MCF 10A (cell line): ENCODE measurements at places on chromosomes 3 and 15.

DNA sequence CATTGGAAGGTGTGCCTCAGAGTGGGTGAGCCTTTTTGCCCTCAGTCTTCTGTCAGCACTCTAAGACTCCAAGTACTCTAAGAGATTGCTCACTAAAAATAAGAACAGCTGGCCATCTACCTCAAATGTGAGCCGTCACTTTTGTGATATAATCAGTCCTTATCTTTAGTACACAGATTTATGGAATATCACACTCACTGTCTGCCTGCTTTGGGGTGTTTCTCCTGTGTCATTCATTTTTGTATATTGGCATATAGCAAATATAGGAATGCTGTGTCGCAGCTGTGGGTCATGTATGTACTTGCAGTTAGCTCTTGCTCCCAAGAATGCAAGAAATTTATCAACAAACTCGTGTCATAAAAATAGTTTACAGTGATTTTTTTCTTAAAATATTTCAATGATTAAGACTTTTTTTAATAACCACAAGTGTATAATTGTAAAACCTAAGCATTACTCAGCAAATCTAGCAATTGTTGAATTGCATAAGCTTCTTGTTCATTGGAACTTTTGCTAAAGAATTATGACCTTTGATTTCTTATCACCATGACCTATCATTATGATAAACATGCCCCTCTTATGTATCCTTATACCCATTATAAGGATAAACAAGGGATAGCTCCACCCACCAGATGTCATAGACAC, 18.8 kb downstream of the SETD5 start:
- DNase-seq, result no peak

DNA sequence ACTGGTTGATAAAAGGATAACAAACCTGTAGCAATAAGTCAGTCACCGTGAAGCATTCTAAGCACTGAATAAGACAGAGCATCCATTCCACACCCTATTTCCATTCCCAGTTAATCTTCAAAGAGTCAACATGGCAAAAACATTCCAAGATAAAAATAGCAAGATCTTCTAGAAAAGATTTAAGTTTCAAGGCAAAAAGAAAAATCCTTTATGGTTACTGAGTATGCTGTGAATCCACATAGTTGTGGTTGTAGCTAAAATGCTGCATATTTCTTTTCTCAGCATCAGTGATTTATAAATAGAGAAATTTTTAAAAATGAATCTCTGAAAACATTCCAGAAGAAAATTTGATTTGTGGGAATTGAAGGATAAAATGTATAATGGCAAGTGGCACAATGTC, 21.1 kb downstream of the GAP43 start:
- no peak for DNase-seq

- peak; percentile 93 for DNase-seq
Measured at GRCh38 chr3:141370065-141370533, 1.8 kb downstream of the ZBTB38 start.

GRCh38 chr3:172627057-172627809, 83.6 kb downstream of the NCEH1 start:
- DNase-seq, result peak; percentile 59

- DNase-seq, result no peak
Measured at GRCh38 chr3:54785976-54786375, 141.9 kb downstream of the LRTM1 start.

GRCh38 chr3:173976281-173976680, 578.7 kb downstream of the NLGN1 start:
- DNase-seq, result no peak

- DNase-seq, result no peak
Measured at GRCh38 chr3:170640737-170641171, 54.9 kb upstream of the SLC7A14 start.

DNA sequence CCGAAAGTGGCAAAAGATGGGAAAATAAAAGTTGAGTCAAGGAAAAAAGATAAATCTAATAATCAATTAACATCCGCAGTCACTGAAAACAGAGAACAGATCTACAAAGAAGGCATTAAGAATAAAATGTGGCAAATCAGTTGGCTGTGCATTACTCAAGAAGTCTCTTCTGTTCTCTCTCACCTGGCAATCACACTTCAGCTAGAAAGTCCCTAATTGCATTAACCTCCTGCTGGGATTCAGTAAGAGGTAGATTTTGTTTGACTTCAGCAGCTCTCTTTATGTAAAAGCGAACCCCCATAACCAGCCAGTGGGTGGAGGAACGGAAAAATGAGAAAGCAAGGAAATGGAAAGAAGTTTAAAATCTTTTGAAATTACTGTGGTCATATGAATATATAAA, 94.7 kb upstream of the PLXND1 start:
- DNase-seq, result no peak

- no peak for DNase-seq
Measured at GRCh38 chr3:53287131-53287629, 31.4 kb upstream of the TKT start.

GRCh38 chr3:100697723-100698285, 11.5 kb upstream of the TFG start:
- DNase-seq, result no peak

DNA sequence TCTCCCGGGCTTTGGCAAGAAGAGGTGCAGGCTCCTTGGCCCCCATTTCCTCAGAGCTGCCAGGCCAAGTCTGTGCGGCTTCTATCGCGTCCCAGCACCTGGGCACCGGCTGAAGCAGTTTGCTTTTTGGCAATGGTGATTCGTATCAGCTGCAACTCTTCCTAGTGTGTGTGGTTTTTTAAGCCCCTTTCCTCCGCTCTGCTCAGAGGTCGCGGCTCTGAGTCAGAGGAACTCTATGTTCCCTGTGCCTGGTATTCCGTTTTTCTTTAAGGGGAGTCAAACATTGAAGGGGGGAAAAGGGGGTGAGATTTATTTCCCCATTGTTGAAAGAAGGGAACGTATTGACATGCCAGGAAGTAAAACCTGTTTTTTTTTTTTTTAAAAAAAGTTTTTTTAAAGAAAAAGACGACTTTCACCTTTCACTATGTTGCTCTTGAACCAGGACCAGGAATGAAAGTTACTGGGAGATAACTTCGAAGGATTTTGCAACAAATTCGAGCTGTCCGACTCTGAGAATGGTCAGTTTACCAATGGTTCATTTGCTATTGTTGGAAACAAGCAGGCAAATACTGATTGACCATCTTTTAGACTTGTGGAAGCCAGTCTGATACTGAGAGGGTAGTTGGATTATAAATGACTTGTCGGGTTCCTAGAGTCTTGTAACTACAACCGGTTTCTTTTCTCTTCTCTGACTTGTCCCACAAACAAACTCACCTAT, 1.1 kb downstream of the ARMC8 start:
- peak; percentile 48 for DNase-seq

DNA sequence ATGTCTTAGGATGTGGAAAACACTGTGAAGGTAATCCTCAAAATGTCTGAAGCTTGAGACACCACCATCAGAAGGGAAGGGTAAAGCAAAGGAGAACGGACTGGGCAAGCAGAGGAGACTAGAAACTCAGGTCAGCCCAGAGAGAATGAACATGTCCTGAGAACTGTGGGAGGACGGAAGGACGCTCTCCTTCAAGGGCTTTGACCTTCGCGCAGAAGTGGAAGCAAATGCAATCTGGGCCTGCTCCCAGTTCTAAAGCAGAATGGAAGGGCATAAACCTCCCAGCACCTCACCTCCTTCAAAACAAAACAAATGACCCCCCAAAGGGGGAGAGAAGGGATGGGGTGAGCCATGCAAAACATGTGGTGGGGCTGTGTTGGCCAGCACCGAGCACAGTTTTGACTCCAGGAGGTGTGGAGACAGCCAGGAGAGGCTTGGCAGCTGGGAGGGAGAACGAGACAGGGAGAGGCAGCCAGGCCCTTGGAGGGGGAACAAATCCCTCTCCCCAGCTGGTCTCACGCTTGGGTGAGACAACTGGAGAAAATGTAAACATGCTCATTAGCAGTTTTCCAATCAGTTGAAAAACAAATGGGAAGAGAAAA, 222.4 kb upstream of the WNT5A start:
- no peak for DNase-seq

DNA sequence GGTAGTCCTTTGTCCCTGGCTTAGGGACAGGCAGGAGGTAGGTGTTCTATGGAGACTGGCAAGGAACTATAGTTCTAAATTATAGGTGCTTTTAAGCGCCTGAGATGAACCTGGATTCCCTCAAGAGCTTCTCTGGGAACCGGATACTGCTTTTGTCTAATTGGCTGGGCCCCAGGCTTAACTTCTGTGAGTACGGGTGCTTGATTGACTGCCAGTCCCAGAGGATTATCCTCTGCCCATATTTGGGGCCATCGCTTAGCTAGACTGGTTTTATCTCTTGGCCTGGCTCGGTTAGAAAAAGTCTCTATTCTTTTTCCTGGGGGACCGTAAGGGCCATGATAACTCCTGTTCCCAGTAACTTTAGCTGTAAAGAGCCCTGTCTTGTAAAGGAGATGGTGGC, 339.1 kb downstream of the KCNH8 start:
- no peak for DNase-seq

DNA sequence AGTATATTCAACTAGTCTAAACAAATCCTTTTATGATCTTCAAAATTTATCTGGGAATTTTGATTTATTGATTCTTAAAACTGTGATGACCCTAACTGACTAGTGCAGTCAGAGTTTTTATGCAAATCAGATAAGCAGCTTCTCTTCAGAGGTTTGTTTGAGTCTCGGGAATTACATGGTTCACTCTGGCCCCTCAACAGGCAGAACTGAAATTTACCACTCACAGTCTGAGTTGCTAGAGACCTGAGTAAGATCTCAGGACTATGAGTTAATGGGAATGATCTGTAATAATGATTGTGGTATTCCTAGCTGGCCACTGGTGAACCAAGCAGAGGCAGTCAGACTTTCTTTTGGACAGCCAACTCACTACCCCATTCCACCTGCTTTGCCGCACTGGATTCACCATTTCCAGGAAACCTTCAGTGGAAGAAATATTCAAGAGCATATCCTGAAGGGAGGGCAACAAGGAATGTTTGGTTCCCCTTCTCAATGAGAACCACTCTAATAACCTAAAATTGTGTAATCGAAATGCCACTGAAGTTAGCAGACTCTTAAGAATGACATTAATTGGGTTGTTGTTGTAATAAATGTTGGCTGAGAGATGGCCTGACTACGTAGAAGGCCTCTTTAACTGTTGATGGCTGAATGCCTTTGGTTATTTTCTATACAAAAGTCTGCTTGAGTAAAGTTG, 11.5 kb upstream of the DNAJC13 start:
- no peak for DNase-seq

- peak; percentile 60 for DNase-seq
Measured at GRCh38 chr15:69080295-69081248, 66.1 kb downstream of the NOX5 start.

DNA sequence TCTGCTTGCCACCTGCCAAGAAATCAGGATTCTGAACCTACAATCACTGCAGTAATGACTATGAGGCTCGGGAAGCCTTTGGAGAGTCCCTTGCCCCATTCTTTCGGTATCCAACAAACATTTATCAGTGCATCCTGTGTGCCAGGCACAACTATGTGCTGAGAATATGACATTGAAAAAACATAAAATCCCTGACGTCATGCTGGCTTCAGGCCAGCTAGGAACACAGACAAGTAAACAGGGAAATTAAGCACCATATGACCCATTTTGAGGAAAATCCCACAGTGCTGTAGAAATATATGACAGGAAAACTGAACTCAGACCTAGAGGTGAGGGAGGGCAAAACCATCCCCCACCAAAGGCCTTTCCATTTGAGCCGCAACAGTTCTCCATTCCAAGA, 34.1 kb upstream of the DET1 start:
- DNase-seq, result no peak

- peak; percentile 77 for DNase-seq
Measured at GRCh38 chr3:52001443-52001974, 5.8 kb upstream of the RPL29 start.

DNA sequence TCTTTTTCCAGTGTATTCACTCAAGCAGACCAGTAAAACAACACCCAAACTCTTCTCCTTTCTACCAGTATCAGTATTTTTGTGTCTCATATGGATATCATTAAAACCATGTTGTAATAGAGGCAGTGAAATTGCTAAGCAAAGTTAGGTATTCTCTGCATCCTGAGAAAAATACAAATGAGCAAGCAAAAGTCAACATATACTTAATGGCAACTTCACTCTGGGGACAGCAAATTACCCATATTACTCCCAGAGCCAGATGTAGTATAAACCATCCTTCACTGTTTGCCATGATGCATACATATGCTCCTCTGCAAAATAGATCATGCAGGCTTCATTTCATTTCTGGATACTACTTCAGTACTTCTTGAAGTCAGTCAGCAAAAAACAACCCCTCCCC, 22.1 kb downstream of the UBA5 start:
- DNase-seq, result no peak

- peak; percentile 68 for DNase-seq
Measured at GRCh38 chr15:69976366-69976994, 121.2 kb downstream of the TLE3 start.

- DNase-seq, result peak; percentile 24
Measured at GRCh38 chr15:58115692-58116091, 22.5 kb upstream of the AQP9 start.

DNA sequence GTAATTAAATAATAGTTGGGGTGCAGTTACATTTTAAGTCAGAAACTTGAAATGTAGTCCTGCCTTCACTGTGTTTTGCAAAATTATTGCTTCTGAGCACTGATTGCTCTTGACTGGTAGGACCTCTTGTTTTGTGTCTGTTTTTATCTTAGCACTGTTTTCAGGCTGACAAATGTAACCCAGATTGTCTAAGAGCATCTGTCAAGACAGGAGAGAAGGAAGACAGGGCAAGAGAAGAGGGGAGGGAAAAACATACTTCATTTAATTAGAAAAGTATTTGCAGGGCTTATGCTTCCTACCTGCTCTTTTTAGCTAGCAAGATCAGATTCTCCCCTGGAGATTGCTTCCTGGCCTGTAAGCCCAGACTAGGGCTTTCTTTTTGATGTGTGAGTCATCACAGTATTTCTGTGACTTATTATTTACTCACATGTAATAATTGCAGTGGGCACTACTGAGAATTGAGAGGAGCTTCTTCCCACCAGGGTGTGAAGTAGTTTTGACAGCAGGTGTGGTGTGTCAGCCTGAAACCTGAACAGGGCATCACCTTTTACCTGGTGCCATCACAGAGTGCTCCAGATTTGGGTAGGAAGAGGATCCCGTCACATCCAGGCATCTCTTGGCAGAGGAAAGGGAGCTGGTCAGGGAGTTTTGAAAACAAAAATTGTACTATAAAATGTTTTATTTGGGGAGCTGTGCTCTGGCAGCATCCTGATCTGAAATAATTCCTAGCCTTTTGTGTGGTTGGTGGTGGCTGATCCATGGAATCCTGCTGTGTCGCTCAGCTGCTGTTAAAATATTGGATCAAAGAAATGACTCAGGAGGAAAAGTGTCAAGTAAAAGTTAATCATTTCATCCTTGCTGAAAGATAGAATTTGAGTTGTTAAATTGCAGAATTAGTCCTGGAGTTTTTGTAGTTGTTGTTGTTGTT, 98.2 kb downstream of the TMEM108 start:
- DNase-seq, result peak; percentile 35

- no peak for DNase-seq
Measured at GRCh38 chr3:149151843-149152242, 22.4 kb downstream of the HPS3 start.

GRCh38 chr3:72441284-72441994, 406.8 kb downstream of the SHQ1 start:
- DNase-seq, result no peak

- DNase-seq, result no peak
Measured at GRCh38 chr3:193819117-193820010, 226.4 kb downstream of the OPA1 start.

- DNase-seq, result no peak
Measured at GRCh38 chr3:13570391-13571194, 21.7 kb downstream of the FBLN2 start.
